ENCODE measurements at places on chromosomes 7 and 10.

DNA sequence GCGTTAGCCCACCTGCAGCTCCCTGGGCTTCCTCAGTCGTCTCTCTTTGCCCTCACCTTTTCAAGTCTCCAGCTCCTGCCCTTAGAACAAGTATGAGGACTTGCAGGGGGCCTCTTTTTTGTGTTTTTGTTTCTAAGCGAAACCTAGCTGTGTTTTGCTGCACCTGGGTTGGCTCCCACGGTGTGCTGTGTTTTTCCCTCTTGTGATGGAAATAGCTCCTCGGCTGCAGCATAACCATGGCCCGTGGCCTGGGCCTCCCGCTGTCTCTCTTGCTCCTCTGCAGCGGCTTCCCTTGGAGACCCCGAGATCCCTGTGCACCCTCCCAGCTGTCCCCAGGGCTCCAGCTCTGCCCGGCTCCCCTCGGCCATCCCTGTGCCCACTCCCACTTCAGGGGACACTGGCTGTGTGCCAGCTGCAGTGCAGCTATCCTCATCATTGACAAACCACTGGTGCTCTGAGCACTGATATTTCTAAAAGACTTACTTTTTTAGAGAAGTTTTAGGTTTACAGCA, 75.6 kb upstream of the TCERG1L start:
- no peak for DNase-seq

- no peak for DNase-seq
Measured at GRCh38 chr10:60315311-60315710, 74.4 kb downstream of the ANK3 start.

- DNase-seq: no peak
Measured at GRCh38 chr10:110506448-110506847, 8.7 kb downstream of the DUSP5 start.

- DNase-seq: no peak
Measured at GRCh38 chr7:73936967-73937366, 76.0 kb downstream of the TMEM270 start.

DNA sequence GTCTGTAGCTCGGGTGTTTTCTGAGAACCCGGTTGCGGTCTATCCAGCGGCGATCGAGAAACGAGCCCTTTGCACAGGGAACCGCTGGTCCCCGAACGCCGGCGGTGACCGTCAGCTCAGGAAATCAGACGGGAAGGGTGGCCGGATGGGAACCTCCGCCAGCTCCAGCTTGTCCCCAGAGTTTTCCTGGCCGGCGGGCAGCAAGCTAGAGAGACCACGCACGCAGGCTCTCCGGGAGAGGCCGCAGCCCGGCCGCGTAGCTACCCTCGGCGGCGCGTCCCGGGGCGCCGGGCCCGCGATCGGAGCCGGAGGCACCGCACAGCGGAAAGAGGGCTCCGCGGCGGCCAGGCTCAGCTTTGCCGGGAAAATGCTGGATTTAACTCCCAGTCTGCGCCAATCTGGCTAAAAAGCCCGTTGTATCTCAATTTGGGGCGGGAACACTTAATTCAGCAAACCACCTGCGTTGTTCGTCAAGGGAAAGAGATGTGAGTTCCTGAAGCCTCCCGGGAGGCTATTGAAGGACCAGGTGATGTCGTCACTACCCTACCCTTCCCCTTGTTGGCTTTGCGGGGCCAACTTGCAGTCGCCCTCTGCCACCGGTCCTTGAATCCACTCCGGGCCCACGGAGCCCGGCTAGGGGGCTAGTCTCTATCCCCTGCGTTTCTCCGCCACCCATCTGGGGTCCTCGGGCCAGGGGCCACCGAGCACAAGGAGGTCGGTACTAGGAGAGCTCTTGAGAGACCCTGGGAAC, 859 bp upstream of the CH25H start:
- DNase-seq: no peak

- no peak for DNase-seq
Measured at GRCh38 chr10:117500456-117500855, 42.1 kb upstream of the EMX2 start.

- DNase-seq: peak; percentile 11
Measured at GRCh38 chr10:97780841-97781617, 9.2 kb upstream of the SFRP5 start.

Data from pons (tissue), 1 donor.